ENCODE measurements at places on chromosomes 7 and 10.

- no peak for DNase-seq
Measured at GRCh38 chr10:14468726-14469125, 138.0 kb upstream of the FRMD4A start.

DNA sequence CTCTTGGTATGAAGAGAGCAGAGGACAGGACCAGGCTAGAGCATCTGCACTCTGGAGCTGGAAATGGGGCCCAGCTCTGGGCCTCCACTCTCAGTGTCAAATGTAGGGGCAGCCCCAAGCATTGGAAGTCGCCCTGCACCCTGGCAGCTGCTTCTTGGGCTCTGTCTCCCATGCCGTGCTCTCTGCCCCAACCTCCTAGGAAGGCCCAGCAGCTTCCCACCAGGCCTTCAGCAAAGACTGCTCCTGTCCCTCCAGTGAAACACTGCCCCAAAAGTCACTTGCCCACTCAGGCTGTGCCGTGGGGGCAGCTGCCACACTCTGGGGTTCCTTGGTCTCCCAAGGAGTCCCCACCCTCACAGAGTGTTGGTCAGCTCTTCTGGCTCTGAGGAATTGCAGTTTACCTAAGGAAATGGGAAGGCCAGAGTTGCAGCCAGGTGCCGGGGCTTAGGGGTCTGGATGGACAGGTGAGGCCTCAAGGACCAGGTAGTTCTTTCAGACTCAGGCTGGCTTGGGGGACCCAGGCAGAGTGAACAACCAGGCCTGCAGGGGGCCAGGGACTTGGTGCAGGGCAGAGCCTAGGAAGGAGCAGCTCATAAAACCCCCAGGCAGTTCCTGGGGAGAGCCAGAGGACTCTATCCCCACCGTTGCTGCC, 9.4 kb upstream of the OPN4 start:
- DNase-seq: no peak

DNA sequence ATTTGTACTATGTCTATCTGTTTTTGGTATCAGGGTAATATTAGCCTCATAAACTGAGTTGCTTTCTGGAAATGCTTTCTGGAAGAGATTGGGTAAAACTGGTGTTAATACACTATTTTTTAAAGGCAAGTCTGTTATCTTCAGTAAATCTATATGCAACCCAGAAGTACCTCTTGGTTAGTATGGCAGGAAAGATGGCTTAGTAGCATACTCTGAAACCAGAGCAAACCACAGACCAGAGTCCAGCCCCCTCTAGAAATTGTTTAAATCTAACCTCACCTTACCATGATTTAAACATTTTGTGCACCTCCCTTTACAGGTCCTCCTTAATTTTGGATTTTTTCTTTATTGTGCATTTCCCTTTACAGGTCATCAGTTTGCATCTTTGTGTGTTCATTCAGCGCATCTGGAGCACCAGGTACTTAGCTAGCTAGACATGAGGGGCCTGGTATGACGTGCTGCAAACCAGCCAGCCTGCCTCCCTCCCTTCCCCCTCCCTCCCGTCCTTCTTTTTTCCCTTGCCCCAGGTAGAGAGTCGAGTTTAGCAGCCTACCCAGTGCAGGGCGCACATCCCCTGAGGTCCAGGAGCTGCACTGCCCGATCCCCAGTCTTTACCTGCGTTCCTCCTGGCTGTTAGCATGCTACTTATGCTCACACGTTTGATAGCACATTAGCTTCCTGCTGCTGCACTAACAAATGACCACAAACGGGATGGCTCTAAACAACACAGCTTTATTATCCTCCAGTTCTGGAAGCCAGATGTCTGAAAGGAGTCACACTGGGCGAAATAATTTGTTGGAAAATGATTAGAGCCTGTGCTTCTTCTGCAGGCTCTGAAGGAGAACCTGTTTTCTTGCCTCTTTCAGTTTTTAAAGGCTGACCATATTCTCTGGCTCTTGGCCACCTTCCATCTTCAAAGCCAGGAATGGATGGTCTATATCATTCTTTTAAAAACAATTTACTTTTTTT, 299.9 kb upstream of the HABP2 start:
- peak; percentile 18 for DNase-seq

GRCh38 chr10:28241741-28242399, 61.0 kb downstream of the MPP7 start:
- peak; percentile 62 for DNase-seq

DNA sequence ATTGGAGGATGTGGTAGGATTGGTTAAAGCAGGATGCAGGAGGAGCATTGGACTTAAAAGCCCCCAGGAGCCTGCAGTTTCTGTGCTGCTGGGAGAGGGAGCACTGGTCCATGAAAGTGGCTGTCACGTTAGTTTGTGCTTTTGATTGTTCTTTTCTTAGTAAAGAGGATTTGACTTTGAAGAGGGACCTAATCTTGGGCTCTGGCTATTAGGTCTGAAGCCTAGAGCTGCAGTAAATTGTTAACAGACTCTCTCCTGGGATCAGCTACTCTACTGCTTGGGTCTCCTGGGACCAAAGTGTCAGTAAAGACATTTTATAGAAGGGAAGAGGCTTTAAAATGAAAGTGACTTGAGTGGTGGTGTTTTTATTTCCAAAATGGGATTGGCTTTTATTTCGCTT, 3.7 kb downstream of the ZFYVE27 start:
- no peak for DNase-seq

DNA sequence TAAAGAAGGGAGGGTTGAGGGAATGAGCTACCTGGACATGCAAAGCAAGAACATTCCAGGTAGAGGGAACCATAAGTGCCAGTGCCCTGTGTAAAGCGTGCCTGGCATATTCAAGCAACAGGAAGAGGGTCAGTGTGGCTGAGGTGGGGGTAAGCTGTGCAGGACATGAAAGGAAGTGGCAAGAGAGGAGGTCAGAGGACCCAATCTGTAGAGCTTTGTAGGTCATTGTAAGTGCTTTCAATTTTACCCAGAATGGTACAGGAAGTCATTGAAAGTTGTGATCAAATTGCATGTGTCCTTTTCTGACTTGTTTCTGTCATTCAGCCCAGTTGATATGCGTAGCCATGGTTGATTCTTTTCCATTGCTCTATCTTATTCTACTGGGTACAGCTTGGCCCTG, 156.6 kb downstream of the NOC3L start:
- no peak for DNase-seq

DNA sequence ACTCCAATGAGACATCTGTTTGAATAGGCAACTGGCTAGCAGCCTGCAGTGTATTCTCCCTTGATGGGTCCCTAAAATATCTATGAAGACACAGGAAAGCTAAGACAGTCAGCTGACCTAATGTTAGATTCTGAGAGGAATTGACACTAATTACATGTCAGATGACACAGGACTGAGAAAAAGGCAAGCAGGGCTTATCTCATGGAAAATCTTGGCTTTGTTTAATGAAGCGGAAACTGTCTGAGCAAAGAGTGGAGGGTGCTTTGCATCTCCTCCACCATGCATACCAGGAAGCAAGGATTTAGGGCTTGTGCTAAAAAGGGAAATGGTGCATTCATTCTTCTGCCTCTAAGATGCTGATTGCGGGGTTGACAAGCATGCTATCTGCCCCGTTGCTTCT, 135.5 kb upstream of the GLI3 start:
- DNase-seq: no peak

- no peak for DNase-seq
Measured at GRCh38 chr7:55061726-55062499, 43.1 kb downstream of the EGFR start.

- DNase-seq: no peak
Measured at GRCh38 chr7:3648276-3648675, 347.2 kb downstream of the SDK1 start.

DNA sequence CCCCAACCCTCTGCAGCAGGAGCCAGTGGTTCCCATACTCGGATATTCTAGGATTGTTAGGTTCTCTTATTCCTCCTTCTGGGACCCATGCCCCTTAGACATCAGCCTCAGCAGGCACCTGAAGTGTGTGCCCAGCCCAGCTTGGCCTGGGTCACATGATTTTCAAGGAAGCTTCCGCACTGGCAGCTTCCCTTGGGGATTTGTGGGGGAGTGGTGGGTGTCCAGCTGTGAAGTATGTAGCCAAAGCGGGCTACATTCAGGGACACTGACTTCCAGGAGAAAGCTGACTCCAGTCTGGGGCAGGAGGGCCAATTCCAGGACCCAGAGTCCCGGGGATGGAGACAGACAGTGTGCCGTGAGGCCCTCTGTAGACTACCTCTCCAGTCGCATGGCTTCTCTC, 1.3 kb downstream of the LDB1 start:
- DNase-seq: no peak

DNA sequence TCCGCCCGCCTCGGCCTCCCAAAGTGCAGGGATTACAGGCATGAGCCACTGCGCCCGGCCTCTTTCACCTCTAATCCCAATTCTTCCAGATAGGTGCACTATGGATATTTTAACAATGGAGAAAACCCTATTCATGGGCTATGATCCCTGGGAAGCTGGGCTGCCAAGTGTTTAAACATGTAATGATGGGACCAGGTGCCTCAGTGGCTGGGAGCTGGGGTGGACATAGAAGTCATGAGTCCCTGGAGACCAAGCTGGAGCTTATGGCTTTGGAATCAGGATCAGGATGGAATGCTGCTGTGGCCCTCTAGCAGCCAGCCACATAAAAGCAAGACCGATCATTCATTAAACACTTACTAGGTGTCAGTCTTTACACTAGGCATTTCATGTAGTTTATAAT, 41.8 kb upstream of the IGFBP3 start:
- no peak for DNase-seq

DNA sequence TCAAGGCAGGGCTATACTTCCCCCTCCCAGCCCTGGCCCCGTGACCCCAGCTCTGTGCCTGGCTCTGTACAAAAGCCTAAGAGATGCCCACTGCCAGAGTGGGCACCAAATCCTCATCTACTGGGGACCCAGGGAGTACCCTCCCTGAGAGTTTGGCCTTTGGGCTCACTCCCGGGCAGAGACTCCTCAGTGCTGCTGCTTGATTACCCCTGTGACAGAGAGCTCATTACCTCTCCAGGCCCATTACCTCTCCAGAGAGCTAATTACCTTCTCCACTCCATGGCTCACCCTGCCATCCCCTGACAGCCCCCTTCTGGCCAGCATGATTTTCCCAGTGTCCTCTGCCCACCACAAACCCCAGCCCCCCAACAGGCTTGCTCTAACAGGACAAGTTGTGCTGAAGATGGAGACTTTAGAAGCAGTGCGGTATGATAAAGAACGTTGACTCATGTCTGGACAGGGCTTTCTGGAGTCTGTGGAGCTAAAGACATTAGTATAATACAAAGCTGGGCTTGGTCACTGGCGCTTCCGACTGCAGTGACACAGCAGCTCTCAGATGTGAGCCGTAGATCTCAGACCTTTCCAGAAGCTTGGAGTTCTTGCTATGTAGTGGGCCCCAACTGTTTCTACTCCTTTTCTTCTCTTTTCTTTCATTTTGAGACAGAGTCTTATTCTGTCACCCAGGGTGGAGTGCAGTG, 111.3 kb upstream of the KCTD7 start:
- DNase-seq: no peak

GRCh38 chr7:118311121-118311836, 86.8 kb downstream of the ANKRD7 start:
- no peak for DNase-seq

DNA sequence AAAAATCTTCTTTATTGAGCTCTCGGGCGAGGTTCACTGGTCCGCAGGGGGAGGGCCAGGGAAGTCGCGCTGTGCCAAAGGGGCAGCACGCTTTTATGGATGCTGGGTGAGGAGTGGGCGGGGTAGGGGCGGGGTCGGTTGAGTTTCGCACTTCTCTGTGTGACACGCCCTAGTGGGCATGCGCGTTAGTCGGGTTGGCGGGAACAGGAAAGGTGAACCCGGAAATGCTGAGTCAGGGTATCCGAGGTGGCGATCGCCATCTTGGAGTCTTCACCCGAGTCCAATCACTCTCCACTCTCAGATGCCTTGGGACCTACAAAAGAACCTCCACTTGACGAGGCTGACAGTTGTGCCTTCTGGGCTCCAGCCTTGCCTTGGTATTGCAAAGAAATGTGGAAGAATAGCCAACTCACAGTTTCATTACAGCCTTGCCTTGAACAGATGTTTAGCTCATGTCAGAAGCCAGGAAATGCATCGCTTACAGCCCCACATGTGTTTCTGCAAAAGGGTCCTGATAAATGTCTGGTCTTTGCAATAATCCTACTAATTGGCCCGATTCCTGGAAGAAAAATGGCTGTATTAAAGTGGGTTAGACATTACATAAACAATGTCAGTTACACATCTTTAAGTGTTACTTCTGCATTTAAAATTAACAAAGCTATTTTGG, 64.1 kb downstream of the AHR start:
- peak; percentile 22 for DNase-seq

GRCh38 chr7:35869810-35870209, 69.0 kb downstream of the SEPTIN7 start:
- DNase-seq: no peak

DNA sequence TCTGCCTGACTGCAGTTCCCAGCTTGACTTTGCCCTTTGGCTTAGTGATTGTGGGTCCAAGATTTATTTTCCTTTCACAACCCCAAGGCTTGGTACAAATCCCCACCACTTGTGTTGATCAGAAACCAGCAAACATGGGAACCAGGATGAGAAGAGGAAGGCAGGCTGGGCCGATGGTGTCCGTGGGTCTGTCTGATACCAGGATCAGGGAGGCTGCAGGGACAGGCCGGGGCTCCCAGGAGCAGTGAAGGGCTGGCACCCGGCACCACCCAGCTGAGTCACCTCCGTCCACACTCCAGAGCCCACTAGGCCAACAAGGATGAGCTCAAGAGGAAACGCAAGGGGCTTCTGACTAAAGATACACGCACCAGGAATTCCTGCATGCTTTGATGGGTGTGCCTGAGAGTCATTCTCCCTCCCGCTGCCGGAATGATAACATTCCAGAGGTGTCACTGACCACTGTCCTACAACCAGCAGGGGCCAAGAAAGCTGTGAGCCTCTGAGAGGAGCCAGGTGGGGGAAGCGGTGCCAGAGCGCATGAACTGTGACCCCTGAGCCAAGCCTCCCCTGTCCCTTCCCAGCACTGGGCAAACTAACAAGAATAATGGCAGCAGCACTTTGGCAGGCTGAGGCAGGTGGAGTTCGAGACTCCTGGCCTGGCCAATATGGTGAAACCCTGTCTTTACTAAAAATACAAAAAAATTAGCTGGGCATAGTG, 29.2 kb upstream of the PROSER2 start:
- no peak for DNase-seq

DNA sequence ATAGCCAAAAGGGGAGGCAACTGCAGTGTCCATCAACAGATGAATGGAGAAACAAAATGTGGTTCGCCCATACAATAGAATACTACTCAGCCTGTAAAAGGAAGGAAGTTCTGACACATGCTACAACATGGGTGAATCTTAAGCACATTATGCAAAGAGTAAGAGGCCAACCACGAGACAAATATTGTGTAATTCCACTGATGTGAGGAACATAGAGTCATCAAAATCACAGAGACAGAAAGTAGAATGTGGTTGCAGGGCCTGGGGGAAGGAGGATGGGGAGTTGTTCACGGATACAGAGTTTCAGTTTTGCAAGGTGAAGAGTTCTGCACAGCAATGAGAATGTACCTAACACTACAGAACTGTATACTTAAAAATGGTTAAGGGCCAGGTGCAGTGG, 13.7 kb upstream of the C10orf71 start:
- DNase-seq: peak; percentile 28
